ENCODE measurements at places on chromosomes 6 and 20. TPM values are rescaled to one million over a fixed set of nuclear protein-coding genes. Genes with fewer than 3 reads are reported as not detected.

Gene ASIP
- total RNA-seq: not detected

Gene OLIG3
- total RNA-seq: not detected

Gene PSORS1C2
- total RNA-seq: not detected

Gene NRN1
- total RNA-seq: not detected

Gene NOX3
- total RNA-seq: not detected

Gene PLN
- 0.58 TPM for total RNA-seq

Gene DNAAF9
- total RNA-seq: 12.2 TPM

Gene HCK
- total RNA-seq: not detected

Gene CASS4
- 25.4 TPM for total RNA-seq

Gene HSPA12B
- total RNA-seq: not detected

Gene CLPSL1
- not detected for total RNA-seq

Gene PRICKLE4
- not detected for total RNA-seq

Gene PLCB1
- total RNA-seq: 5.8 TPM

Gene OR12D3
- total RNA-seq: not detected

Measured in myometrial cell (primary cell).